Stimulated activated CD8-positive, alpha-beta memory T cell treated with anti-CD3 and anti-CD28 coated beads, Interleukin-7, amount 100 ng/mL, for 24 hours (primary cell): ENCODE measurements at places on chromosomes 3 and 15.

DNA sequence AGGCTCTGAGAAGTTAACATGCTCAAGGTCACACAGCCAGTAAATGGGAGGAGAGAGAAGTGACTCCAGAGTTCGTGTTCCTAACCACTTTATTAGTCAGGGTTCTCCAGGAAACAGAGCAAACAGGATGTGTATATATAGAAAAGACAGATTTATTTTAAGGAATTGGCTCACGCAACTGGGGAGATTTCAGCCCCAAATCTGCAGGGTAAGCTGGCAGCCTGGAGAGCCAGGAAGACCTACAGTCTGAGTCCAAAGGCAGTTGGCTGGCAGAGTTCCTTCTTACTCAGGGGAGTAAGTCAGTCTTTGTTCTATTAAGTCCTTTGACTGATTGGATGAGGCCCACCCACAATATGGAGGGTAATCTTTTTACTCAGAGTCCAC lies 118.2 kb upstream of the PROK2 start:
- DNase-seq, result no peak

DNA sequence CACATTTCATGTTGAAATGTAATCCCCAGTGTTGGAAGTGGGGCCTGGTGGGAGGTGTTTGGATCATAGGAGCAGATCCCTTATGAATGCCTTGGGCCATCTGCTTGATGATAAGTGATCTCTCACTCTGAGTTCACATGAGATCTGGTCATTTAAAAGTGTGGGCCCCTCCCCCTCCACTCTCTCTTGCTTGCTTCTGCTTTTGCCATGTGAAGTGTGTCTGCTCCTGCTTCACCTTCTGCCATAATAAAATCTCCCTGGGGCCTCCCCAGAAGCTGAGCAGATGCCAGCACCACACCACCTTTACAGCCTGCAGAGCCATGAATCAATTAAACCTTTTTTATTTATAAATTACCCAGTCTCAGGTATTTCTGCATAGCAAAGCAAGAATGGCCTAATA lies 14.2 kb upstream of the CD200R1L start:
- DNase-seq, result no peak

DNA sequence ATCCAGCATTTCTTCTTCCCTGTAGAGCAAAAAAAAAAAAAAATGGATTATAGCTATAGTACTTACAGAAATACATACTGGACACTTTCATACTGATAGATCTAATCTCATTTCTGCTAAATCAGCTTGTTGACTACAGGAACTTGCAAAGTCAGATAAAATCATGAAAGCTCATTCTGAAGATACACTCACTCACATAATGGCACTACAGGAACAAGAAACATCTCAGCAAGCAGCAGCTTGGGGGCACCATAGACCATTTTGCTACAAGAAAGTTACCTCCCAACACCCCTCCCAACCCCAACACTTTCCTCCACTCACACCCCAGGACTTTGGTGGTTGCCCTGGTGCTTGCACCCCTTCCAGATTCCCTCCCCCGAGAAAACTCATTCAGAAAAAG lies 4.6 kb downstream of the MYH15 start:
- no peak for DNase-seq

- DNase-seq, result no peak
Observed at GRCh38 chr15:34644061-34644460, 60.6 kb upstream of the GOLGA8B start.

GRCh38 chr3:169850618-169851017 lies 19.1 kb downstream of the LRRC31 start:
- no peak for DNase-seq

DNA sequence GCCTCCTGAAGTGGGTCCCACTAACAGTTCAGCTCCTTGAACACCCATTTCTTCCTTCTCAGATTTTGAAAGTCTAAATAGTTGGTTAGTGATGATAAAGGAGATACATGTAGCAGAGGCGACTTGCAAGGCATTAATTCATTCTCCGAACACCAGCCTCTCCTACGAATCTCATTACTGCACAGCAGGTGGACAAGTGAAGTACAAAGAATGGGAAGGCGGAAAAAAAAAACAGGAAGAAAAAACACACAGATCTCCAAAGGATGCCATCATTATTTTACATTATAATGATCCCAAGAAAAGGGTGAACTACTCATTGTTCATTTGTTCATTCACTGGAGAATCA lies 276.5 kb downstream of the MAGI1 start:
- no peak for DNase-seq

GRCh38 chr15:77889009-77889806 lies 188.3 kb downstream of the TBC1D2B start:
- no peak for DNase-seq

DNA sequence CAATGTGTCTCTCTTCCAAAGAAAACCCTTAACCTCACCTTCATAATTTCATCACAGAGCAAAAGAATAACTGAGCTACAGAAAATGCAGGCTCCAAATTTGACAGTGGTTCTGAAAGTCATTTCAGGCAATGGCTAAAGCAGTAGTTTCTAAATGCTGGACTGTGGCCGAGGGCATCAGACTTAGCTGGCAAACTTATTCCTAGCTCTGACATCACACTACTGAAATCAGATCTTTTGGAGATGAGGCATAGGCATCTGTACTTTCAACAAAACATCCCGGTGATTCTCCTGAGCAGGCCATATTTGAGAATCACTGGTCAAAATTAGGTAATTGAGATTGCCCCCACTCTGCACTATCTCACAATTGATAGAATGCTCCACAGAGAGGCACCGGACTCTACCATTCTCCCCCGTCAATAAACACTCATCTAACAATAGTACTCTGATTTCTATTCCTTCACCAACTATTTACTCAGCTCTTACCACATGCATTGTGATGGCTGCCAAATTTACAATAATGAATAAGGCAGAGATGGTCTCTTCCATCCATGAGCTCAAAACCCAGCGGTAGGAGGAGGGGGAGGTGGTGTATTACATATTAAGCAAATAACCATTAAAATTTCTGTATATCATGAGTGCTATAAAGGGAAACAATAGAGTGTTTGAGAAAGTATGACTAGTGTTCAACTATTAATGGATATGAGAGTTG lies 57.3 kb upstream of the SPRED1 start:
- no peak for DNase-seq

DNA sequence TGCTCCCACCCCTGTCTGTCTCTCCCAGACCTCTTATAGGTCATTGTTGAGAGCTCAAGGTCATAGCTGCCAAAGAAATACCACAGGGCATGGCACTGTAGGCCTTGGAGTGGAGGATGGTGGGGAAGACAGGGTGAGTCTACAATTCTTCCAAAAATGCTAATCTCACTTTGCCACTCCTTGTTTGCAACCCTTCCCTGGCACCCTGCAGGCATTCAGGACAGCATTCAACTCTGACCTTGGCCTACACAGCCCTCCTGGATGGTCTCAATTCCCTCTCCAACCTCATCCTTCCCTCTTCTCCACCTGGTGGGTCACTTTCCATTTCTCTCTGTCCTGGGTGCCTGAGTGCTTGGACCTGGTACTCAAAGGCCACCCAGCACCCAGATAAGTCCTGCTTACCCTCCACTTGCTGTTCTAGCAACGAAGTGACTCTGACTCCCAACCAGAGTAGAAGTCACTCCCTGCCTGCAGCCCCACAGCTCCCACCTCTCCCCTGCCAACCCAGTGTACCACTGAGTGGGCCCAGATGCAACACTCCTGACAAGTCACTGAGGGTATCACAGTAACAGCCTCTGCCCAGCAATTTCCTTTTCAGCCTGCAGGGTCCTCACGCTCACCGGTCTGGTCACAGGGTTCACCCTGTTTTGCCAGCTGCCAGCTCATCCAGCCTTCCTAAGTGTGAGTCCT lies 36.6 kb downstream of the AMOTL2 start:
- no peak for DNase-seq

- no peak for DNase-seq
Observed at GRCh38 chr3:71585131-71585530, 1.6 kb upstream of the FOXP1 start.

- DNase-seq, result no peak
Observed at GRCh38 chr3:15359677-15360397, 27.5 kb upstream of the SH3BP5 start.

GRCh38 chr3:8736436-8736835 lies 2.8 kb downstream of the CAV3 start:
- no peak for DNase-seq

DNA sequence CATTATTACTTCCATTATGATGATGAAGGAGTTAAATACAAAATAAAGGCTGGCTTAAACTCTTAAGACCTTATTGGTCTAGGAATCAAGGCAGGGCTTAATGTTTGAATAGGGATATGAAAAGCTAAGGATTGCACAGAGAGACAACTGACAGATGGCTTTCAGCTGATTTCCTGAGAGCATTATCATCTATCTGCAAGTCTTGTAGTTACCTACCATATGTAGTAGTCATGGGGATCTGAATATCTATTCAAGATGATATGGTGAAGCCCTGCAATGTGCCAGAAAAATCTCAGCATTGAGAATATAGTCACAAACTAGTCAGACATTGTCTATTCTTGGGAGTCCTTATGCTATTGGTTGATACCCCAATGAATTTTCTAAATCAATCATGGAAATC lies 47.5 kb upstream of the CHMP2B start:
- DNase-seq, result no peak

- no peak for DNase-seq
Observed at GRCh38 chr3:159829539-159830227, 159.0 kb upstream of the IL12A start.

DNA sequence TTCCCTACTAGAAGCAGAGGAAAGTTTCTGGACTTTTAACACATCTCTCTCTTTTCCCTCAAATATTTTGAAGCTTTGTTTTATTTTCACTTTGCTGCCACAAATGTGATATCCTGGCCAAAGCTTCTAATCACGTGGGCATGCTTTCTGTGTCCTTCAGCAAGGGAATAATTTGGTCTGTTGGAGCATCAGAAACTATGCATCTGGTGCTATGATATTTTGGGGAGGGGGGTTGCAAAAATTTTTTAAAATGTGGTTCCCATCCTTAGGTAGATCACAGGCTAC lies 254.2 kb downstream of the GAP43 start:
- DNase-seq, result no peak

DNA sequence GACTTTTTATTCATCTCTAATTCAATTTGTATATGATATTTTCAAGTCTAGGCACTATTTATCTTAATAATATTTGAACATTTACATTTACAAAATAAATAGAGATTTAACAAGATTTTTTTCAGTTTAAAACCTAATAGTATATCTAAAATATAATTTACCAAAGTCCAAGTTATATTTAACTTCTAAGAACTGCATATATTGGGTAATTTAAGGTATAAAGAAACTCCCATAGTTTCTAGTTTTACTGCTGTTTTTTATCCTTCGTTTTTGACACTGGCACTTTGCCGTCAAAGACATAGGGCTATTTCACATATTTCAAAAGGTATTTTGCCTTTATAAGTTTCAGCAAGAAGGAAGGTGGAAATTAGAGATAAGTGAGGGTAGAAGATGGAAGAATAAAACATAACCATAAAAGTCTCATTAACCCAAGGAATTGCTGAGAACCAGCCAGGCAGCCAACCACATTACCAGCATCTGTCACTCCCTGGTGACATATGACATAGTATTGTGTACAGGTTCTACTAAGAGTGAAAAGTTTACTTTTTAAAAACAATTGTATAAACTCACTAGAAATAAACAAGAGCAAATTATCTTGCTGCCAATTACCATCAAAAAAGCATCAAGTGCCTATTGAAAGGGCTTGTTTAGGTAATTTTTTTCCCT lies 251.5 kb downstream of the NSUN3 start:
- no peak for DNase-seq

- DNase-seq, result no peak
Observed at GRCh38 chr3:178231645-178232044, 304.6 kb upstream of the KCNMB2 start.

DNA sequence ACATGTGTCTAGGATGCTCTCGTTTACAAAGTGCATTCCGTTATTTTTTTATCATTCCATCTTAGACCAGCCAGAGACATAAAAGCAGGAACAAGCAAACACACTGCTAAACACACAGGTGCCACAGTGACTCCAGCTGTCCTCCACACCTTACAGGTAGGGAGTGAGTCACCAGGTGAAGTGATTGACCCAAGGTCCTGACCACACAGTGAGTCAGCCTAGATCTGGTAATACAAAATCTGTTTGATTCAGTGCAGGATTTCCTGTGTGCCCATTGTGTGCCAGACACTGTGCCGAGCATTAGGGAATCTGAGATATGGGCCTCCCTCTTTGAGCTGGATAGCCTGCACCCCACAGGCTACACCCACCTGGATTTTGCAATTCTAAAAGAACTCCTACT lies 16.7 kb upstream of the BFSP2 start:
- DNase-seq, result no peak

- no peak for DNase-seq
Observed at GRCh38 chr15:38048001-38048455, 113.6 kb downstream of the TMCO5A start.

DNA sequence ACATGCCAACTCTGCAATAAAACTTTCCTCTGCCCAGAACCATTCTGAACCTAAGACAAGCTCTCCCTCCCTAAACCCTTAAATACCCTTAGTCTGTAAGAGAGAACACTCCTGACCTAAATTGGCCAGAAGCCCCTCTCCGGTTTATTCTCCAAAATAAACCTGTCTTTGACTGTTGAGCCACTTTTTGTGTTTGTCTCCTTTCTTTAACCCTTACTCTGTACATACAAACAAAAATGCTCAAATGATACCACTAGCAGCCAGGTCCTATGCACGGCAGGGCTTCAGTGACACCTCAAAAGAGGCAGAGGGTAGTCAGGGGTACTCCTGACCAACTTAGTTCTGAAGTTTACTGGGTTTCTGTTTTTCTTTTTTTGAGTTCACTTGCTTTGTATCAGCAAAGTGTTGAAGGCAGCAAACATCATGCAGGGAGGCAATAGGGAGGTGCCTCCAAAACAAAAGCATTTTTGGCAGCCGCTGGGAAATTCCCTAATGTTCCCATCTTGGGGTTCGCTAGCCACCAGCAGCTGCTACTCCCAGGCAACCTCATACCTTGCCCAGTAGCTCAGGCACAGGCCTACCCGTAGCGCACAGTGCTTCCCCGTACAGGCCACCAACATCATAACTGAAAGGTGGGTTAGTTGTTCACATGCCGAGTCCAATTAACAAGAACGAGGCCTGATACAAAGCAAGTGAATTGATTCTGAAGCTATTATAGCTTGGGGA lies 62.9 kb upstream of the GCNT3 start:
- no peak for DNase-seq

DNA sequence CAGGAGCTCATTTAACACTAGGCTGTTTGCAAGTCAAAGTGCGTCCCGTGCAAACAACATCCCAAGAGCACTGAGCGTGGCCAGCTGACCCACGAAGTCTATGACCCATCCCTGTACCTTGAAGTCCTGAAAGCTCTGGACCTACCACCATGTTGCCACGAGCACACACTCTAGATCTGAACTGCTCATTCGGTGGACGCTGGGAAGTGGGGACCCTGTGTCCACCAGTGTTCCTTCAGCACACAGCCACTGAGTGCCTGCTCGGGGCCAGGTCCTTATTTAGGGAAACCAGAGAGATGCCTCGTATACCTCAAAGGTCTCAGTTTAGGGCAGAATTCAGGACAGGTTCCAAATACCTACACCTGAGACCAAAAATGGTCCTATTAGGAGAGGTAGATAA lies 236.9 kb downstream of the XXYLT1 start:
- no peak for DNase-seq

DNA sequence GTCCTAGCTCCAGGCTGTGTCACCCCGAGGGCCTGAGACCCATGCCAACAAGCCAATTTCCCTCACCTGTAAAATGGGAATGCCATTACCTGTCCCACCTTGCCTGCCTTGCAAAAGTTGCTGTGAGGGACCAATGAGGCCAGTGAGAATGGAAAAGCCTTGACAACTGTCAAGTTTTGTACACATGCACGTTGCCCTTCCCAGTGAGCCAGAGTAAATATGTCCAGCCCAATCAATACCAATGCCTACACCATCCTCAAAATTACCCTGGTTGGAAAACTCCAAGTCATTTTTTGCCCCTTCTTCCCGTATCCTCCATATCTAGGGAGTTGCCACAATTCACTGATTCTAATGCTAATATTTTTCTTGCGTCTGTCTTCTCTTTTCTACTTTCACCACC lies 73.5 kb upstream of the RASGRF1 start:
- no peak for DNase-seq
